Thoracic aorta (tissue), 2 donors: ENCODE measurements at places on chromosomes 6 and 20.

- no peak for DNase-seq
Observed at GRCh38 chr20:46945465-46945864, 50.8 kb downstream of the EYA2 start.

DNA sequence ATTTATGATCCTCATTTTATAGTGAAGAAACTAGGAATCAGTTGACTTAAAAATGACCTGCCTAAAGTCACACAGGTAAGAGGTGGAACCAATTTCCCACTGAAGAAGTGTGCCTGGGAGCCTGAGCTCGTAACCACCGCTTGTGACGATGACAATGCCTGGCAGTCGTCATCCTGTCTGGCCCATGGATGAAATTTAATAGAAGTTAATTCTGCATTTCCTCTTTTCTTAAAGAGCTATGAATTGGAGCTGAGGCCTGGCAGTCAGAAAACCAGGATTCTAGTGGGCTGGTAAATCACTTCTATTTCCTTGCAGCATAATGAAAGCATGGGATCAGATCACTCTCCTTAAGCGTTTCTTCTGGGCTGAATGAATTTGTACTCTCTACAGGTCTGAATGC lies 200.0 kb upstream of the SGK1 start:
- DNase-seq, result no peak

- no peak for DNase-seq
Observed at GRCh38 chr6:139588734-139589593, 214.5 kb upstream of the CITED2 start.

DNA sequence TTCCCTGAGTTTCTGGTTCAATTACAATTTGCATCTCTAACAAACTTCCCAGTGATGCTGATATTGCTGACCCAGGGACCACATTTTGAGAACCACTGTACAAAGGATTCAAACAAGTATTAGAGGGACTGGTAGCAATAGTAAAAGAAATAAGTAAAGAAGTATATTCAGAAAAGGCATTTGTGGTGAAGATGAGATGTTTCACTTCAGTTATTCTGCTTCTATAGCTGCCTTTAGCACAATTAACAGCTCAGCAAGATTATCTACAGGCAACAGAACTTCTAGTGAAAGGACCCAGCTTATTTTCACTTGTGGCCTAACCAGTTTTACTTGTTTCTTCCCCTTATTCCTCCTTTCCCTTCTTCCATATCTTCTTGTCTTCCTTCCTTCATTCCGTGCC lies 149.4 kb downstream of the PHF3 start:
- DNase-seq, result no peak

GRCh38 chr6:158413814-158414565 lies 101.7 kb downstream of the TULP4 start:
- DNase-seq, result no peak

DNA sequence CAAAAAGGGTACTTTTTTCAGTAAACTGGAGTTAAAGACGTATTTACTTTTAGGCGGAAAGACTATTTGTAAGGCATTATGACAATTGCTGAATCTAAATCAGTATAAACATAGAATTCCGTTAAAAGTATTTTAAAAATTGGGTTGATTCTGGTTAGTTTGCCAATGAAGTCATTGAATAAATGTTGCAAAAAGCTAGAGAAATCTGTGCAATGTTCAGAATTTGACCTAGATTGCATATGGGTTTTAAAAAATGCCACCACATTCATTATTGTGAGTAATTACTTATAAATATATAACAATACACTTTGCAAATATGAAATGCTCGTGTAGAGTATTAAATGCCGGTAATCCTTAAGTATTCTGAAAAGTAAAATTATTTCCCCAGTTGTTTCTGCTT lies 116.5 kb upstream of the EEF1E1 start:
- no peak for DNase-seq

DNA sequence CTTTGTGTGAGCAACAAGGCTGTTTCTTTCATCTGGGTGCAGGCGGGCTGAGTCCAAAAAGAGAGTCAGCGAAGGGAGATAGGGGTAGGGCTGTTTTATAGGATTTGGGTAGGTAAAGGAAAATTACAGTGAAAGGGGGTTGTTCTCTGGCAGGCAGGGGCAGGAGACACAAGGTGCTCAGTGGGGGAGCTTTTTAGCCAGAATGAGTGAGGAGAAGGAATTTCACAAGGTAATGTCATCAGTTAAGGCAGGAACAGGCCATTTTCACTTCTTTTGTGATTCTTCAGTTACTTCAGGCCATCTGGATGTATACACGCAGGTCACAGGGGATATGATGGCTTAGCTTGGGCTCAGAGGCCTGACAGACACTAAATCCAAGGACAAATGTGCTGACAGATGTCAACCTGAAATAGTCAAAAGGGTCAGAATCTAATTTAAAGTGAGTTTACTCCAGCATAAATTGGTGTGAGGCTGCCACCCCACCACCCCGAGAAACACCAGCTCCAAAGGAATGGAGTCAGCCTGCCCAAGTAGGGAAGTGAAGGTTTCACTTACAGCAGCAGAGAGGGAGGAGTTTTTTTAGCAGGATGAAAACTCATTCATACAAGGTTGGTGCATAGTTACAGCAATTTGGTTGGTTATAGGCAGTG lies 560.0 kb upstream of the CDH4 start:
- no peak for DNase-seq

- no peak for DNase-seq
Observed at GRCh38 chr6:100166956-100167355, 172.9 kb upstream of the MCHR2 start.

- DNase-seq, result no peak
Observed at GRCh38 chr20:4844751-4845465, 123.2 kb downstream of the PRND start.

GRCh38 chr6:130927305-130927704 lies 100.1 kb downstream of the SMLR1 start:
- no peak for DNase-seq

- DNase-seq, result no peak
Observed at GRCh38 chr20:7708782-7709181, 231.5 kb downstream of the HAO1 start.

DNA sequence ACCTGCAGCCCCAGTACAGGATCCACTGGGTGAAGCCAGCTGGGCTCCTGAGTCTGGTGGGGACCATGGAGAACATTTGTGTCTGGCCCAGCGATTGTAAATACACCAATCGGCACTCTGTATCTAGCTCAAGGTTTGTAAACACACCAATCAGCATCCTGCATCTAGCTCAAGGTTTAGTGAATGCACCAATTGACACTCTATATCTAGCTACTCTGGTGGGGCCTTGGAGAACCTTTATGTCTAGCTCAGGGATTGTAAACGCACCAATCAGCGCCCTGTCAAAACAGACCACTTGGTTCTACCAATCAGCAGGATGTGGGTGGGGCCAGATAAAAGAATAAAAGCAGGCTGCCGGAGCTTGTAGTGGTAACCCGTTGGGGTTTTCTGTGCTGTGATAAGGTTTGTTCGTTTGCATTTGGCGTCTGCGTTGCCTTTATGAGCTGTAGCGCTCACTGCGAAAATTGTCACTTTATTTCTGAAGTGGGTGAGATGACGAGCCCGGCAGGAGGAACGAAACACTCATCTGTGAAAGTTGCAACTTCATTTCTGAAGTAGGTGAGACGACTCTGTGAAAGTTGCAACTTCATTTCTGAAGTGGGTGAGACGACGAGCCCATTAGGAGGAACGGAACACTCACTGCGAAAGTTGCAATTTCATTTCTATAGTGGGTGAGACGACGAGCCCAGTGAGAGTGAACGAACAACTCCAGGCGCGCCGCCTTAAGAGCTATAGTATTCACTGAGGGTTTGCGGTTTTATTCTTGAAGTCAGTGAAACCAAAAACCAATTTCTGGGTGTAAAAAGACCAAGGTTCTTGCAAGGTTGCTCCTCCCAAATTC lies 31.1 kb downstream of the SERPINB6 start:
- DNase-seq, result no peak

DNA sequence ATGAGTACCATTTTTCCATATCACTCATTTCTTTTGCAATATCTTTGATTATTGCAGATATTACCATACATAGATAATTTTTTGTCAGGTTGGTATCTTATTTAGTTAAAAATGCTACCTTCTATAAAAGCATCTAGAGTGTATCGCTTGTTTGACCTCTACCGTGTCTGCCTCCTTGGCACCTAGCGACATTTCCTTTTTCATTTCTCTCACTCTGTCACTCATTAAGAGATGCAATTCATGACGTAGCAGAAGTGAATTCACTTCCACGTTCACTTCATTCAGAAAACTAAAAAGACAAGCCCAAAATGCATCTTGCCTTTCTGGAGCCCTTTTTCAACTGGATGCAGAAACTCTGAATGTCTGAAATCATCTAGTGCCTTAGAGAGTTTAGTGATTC lies 172.9 kb downstream of the MMS22L start:
- no peak for DNase-seq

DNA sequence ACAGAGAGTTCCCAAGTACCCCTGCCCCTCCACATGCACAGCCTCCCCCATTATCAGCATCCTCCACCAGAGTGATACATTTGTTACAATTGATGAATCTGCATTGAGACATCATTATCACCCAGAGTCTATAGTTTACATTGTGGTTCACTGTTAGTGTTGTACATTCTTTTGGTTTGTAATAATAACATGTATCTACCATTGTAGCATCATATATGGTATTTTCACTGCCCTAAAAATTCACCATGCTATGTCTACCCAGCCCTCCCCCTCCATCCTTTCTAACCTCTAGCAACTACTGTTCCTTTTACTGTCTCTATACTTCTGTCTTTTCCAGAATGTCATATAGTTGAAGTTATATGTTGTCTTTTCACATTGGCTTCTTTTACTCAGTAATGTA lies 273.9 kb upstream of the RNF217 start:
- DNase-seq, result no peak

DNA sequence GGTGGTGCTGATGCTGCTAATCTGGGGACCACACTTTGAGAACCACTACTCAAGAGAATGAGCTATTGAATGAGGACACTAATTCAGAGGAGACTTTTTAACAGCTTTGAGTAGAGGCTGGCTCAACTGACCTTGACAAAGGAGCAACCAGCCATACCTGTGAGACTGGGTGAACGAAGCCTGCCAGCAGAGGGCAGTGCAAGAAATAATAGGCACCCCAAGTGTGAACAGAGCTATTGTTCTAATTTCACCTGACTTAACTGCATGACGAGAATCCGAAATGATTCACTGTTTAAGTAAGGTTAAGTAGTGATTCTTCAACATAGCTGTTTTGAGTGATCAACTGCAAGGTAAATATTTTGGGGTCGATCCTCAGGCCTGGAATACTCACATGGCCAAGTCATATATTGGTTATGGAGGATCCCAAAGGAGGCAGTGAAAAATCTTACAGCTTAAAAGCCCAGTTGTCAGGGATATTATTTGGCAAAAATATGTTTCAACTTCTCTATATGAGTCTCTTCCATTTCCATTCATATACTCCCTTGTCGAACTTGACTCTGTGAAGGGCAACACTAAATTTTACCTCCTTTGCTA lies 550.5 kb upstream of the MARCKS start:
- no peak for DNase-seq

DNA sequence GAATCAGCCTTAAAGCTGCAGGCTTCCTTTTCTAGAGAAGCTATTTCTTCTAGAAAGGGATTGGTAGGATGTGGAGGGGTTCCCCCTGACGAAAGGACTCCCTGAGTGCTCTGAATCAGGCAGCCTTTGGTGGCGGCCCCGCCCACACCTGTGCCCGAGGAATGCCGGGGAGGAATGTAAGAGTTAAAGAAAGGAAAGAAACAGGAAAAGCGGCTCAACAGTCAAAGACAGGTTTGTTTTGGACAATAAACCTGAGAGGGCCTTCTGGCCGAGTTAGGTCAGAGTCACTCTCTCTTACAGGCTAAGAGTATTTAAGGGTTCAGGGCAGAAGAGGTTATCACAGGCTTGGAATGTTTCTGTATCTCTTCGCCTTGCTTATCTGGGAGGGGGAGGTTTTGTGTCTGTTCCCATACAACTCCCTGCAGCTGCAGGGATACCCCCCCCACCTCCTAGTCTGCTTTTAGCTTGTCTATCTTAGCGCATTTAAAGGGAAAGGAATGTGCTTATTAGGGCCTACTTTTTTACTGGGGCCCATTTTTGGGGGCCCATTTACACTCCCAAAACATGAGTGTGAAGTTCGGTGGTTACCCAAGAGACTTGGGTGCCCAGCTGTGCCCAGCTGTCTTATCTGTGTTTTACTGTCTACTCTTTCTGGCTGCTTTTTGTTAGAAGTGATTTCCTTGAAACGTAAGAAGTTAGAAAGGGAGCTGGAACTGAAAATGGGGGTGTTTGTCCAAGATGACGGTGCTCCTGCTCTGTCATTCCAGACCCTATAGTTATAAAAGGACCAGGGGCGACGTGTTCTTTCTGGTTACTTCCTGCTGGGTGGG lies 32.8 kb downstream of the DYNLT1 start:
- no peak for DNase-seq

- DNase-seq, result no peak
Observed at GRCh38 chr6:5081955-5082354, 3.2 kb upstream of the PPP1R3G start.

GRCh38 chr20:43844778-43845614 lies 69.7 kb upstream of the TOX2 start:
- DNase-seq, result no peak
